Foreskin keratinocyte (primary cell): ENCODE measurements at places on chromosomes 6 and 20. TPM values are rescaled to one million over a fixed set of nuclear protein-coding genes. Genes with fewer than 3 reads are reported as not detected.

The PMEPA1 gene
- 38.6 and 108 TPM in 2 replicates for polyA plus RNA-seq

The PLA2G7 gene
- polyA plus RNA-seq, result 5.0 and 5.1 TPM in 2 replicates

DNA sequence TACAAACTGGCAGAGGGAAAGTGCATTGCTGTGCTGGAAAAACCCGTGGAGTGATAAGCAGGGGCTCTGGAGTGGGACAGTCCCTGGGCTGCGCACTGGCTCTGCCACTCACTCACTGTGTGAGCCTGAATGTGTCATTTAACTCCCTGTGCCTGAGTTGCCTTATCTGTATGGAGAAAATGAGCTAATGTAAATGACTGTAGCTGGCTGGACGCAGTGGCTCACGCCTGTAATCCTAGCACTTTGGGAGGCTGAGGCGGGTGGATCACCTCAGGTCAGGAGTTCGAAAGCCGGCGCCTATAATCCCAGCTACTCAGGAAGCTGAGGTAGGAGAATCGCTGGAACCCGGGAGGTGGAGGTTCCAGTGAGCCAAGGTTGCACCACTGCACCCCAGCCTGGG is 18.4 kb upstream of the RPN2 start:
- no peak for DNase-seq

The CCN5 gene
- polyA plus RNA-seq, result not detected in 2 replicates

DNA sequence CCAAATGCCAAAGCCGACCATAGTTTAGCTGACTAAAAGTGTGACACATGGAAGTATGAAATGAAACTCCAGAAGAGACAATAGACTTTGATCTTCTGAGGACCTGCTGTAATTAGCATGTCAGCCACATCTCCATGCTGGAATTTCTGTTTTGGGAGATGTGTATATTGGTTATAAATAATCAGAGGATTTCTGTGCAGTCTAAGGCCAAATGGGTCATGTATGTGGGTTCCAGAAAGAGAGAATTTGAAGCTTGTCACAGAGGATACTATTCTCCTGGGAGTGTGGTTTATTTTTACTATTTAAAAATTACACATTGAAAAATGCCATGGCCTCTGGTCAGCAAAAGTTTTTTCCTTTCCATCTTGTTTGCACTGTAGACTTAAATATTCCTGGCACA is 405.5 kb upstream of the PLCB4 start:
- DNase-seq, result no peak

DNA sequence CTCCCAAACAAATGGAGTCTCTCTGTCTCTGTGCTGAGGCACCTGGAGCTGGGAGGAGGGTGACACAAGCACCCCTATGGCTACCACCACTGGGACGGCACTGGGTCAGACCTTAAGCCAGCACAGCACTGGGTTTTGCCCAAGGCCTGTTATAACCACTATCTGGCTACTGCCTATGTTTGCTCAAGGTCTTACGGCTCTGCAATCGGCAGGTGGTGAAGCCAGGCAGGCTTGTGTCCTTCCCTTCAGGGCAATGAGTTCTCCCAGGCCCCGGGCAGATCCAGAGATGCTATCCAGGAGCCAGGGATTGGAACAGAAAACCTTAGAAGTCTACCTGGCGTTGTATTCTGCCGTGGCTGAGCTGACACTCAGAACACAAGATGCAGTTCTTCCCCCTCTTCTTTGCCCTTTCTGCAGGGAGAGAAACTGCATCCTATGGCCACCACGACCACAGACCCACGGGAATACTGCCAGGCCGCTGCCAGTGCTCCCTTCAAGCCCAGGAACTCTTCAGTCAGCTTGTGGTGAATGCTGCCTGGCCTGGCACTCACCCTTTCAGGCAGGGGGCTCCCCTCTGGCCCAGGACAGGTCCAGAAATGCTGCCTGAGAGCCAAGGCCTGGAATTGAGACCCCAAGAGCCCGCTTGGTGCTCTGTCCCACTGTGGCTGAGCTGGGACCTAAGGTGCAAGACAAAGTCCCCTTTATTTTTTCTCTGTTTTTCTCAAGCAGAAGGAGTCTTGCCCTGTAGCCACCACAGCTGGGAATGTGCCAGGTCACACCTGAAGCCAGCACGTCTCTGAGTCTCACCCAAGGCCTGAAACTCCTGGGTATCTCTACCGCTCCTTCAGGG is 67.0 kb upstream of the FRMD1 start:
- DNase-seq, result no peak

DNA sequence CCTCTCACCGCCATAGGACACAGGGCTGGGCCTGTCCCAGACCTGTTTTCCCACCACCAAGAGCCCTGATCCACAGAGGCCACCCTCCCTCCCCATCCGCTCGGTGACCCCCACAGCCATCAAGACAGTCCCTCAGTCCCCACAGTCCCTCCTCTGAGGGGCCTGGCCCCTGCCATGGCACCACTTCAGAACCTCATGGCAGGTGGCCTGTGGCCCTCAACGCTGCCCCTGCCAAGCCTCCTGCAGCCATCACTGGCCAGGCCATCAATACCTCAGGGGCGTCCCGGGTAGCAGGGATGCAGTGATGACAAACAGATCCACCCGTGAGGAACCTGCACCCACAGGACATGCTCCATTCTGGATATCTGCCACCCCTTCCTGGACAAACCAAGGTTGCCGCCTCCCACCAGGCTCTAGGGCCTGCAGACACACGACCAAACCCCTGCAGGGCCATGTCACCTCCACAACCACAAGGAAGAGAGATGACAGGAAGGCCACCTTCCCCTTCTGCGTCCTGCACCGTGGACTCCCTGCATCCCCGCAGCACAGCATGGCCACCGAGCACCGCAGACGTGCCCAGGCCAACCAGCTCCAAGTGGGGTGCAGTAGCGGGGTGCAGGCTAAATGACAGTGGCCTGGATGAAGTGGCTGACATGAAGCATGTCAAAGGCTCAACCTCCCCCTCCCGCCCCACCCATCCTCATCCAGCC is 14.0 kb downstream of the TAF4 start:
- no peak for DNase-seq

GRCh38 chr6:104123227-104123626 is 736.5 kb downstream of the HACE1 start:
- DNase-seq, result no peak

The NOL7 gene
- 86.7 and 96.3 TPM in 2 replicates for polyA plus RNA-seq

DNA sequence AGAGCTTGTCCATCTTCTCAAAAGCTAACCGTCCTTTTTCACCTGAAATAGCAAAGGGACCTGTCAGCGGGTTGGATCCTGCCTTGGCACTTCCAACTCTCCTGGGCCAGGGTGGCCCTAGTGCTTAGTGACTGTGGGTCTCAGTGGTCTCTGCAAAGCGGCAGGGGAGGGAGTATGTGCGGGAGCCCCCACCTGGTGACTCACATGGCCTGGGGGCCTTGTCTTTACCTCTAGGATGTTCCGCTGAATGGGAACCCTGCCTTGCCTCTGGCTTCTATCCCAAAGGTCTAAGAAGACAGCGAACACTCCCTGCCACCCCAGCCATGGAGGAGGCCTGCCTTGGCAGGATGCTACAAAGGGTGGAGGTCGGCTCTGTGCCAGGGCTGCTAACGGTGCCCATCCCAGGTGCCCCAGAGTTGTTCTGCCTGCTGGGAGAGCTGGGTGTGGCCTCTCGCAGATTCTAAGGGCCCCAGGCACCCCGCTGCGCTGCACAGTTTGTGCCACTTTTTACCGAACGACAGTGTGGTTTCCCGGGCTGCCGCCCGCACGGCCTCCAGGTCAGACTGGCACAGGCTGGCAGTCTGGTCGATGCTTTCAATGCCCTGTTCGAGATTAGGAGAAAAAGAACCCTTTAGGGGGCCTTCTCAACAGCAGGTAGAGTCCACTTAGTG is 77.2 kb downstream of the PTPN1 start:
- DNase-seq, result peak; percentile 38

- no peak for DNase-seq
These were observed 45.3 kb downstream of the SLC52A3 start for GRCh38 chr20:722822-723644.

DNA sequence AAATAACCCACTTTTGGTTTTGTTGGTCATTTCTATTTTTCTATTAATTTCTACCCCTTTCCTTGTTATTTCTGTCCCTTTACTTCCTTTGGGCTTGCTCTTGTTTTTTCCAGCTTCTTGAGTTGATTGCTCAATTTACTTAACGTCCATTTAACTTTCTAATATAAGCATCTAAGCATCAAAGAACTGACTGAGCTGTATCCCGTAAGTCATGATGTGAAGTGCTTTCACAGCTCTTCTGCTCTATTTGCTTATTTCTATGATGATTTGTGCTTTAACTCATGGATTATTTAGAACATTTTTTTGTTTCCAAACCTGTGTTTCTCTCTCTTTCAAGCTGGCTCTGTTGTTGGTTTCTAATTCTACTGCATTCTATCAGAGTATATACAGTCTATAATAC is 56.7 kb upstream of the SMIM29 start:
- DNase-seq, result no peak

The GGTLC1 gene
- not detected in 2 replicates for polyA plus RNA-seq

GRCh38 chr6:80143419-80143937 is 37.0 kb downstream of the BCKDHB start:
- peak; percentile 69 for DNase-seq

The GLO1 gene
- polyA plus RNA-seq, result 191 and 217 TPM in 2 replicates

The GSTA2 gene
- not detected in 2 replicates for polyA plus RNA-seq

The C4A gene
- 1.5 TPM in 2 replicates for polyA plus RNA-seq

DNA sequence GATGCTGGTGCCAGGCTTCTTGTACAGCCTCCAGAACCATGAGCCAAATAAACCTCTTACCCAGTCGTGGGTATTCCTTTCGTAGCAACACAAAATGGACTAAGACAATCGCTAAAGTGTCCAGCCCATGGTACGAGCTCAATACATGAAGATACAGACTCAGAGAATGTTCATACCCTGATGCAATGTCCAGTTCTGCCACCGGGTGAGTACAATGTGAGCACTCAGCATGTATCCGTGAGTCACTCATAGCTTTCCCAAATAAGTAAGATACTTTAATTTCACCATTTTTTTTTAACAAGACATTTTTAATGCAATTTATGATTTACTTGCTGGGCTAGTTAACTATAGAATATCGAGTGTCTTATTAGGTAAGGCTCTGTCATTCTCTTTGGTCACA is 26.7 kb upstream of the PDE10A start:
- no peak for DNase-seq

The CCN6 gene
- polyA plus RNA-seq, result 0.06 and 0.34 TPM in 2 replicates

DNA sequence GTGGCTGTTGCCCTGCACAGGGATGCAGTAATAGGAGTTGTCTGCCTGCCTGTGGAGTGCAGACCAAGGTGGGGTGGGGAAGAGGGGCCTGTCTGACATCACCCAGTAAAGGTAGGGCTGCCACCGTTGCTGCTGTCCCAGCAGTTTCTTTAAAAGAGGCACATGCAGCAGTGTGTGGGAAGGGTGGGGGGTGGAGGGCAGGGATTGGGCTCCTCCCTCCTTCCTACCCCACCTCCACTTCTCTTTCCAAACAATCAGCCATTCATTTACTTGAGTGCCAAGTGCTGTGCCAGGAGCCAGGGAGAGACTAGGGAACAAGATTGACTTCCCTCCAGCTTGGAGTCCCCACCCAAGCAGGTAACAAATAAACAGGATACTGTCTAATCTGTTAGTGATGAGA is 66.8 kb upstream of the MYL9 start:
- DNase-seq, result no peak

DNA sequence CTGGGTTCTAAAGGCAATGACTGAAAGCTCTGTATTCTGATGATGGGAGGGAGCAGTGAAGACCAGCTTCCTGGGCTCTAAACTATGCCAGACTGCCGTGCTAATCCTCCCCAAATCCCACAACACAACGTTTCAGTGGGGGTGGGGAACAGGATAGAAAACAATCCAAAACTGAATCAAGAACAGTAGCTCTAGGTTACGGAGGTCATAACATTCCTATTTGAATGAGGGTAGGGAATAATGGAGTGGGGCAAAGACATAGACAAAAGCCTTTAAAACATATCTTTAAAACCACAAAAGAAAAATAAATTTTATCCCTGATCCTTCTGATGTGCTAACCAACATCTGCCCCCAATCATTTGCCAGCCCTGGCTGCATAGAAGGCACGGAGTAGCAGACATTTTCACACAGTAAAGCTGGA is 7.8 kb downstream of the USP49 start:
- no peak for DNase-seq

- no peak for DNase-seq
These were observed 69.4 kb downstream of the LAMA4 start for GRCh38 chr6:112184951-112185350.

The PCNA gene
- 209 and 255 TPM in 2 replicates for polyA plus RNA-seq

- DNase-seq, result peak; percentile 24
These were observed 212.3 kb downstream of the TFAP2A start for GRCh38 chr6:10202581-10202980.
